Bronchial epithelial cell (primary cell): ENCODE measurements at places on chromosomes 16 and 17. TPM values are rescaled to one million over a fixed set of nuclear protein-coding genes. Genes with fewer than 3 reads are reported as not detected.
A peak's percentile ranks its signal among the peaks of the same experiment; 100 is the strongest.

DBF4B gene
- 0.51 and 0.79 TPM in 2 replicates for total RNA-seq

OR1F1 gene
- not detected in 2 replicates for total RNA-seq

DDX5 gene
- 340 and 485 TPM in 2 replicates for total RNA-seq

HBQ1 gene
- not detected in 2 replicates for total RNA-seq

ANKRD40CL gene
- not detected in 2 replicates for total RNA-seq

CD300LG gene
- not detected in 2 replicates for total RNA-seq

SKAP1 gene
- not detected in 2 replicates for total RNA-seq

YBX2 gene
- total RNA-seq, result 0.26 and 1.0 TPM in 2 replicates

KRT20 gene
- not detected in 2 replicates for total RNA-seq

USP32 gene
- total RNA-seq, result 35.8 and 43.5 TPM in 2 replicates

SEPTIN1 gene
- total RNA-seq, result under 0.01 TPM in 1 of 2 replicates, not detected in the other

DNA sequence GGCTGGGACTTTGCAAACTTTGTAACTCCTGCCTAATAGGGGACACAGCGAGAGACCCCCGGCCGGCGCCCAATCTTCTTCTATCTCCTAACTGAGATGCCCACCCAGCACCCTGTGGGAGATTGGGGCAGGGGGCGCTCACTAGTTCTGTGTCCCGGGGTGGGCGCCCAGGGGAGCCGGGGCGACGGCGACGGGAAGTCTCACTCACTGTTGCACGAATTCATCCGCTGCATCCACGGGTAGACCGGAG is 3.9 kb upstream of the HOXB5 start:
- no peak for DNase-seq

GRCh38 chr16:19138601-19139000 is 24.8 kb downstream of the ITPRIPL2 start:
- peak; percentile 97 for DNase-seq

GRCh38 chr17:67253384-67253783 is 8.4 kb upstream of the HELZ start:
- peak; percentile 92 for DNase-seq

DNA sequence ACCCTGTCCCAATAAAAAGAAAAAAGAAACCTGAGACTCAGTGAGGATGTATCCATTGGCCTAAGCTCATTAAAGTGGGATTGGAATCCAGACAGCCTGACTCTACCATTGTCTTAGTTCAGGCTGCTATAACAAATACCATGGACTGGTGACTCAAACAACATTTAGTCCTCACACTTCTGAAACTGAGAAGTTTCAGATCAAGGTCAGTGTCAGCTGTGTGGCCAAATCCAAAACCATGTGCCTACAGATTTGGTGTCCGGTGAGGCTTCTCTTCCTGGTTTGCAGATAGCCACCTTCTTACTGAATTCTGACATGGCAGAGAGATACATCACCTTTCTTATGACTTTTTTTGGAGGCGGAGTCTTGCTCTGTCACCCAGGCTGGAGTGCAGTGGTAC is 53.3 kb upstream of the KDM8 start:
- no peak for DNase-seq

GRCh38 chr17:17653343-17653742 is 27.9 kb upstream of the RAI1 start:
- no peak for DNase-seq

DNA sequence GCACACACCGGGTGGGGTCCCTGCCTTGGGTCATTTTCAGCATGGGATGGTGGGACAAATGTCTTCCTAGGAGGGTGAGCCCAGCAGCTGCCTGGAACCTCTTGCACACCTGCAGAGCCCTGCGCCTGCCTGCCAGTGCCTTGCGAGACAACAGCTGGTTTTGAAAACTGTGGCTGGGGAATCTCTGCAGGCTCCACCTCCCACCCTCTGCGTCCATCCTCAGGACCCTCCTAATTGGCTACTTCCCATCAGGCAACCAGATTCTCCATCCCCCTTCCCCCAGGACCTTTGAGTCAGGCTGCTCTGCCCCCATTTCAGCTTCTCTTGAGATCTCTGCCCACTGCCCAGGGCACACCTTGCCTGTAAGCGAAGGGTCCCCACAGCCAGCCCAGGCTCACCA is 26.6 kb downstream of the PEMT start:
- DNase-seq, result no peak

- DNase-seq, result no peak
Observed at GRCh38 chr17:59370593-59371299, 39.3 kb downstream of the YPEL2 start.

- DNase-seq, result peak; percentile 82
Observed at GRCh38 chr16:75402159-75402820, 31.0 kb downstream of the CFDP1 start.

GRCh38 chr17:63477480-63478440 is 899 bp downstream of the ACE start:
- DNase-seq, result no peak

- no peak for DNase-seq
Observed at GRCh38 chr16:72657791-72658190, 390.1 kb downstream of the ZFHX3 start.

GRCh38 chr17:61579961-61580360 is 11.1 kb downstream of the NACA2 start:
- DNase-seq, result no peak

DNA sequence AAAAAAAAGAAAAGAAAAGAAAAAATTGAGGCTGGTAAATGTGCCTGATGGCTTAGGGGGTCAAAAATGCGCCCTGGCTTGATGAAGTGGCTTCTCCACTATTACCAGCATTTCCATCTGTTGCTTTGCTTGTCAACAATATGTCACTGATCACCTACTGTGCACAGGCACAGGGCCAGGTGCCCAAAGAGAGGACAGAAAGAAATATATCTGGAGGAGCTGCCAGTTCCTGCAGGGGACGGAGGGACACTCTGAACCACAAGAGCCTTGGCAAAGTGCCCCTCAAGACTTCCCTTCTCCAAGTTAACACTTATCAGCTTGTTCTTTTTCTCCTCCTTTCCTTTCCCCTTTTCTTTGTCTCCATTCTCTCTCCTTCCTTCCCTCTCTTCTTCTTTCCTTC is 34.7 kb downstream of the GINS3 start:
- DNase-seq, result no peak
